Naive thymus-derived CD8-positive, alpha-beta T cell (primary cell): ENCODE measurements at places on chromosomes 4 and X. TPM values are rescaled to one million over a fixed set of nuclear protein-coding genes. Genes with fewer than 3 reads are reported as not detected.

The FAM53A gene
- 1.1 TPM for total RNA-seq

The CDKL2 gene
- 1.0 TPM for total RNA-seq

The MAGEB10 gene
- not detected for total RNA-seq

The PSAPL1 gene
- total RNA-seq = not detected

The CXXC4 gene
- not detected for total RNA-seq

The METTL14 gene
- 74.8 TPM for total RNA-seq

The KLHL8 gene
- total RNA-seq = 14.7 TPM

The TEX13B gene
- total RNA-seq = not detected

The AREG gene
- 0.47 TPM for total RNA-seq

The FGFBP1 gene
- not detected for total RNA-seq

The RASGEF1B gene
- total RNA-seq = 13.6 TPM

The PFKFB1 gene
- 0.44 TPM for total RNA-seq

The ODAPH gene
- not detected for total RNA-seq

The ETDB gene
- not detected for total RNA-seq

The NAP1L5 gene
- total RNA-seq = 1.4 TPM

The HPGD gene
- 6.8 TPM for total RNA-seq

The SLC10A7 gene
- 14.2 TPM for total RNA-seq

The MAP3K15 gene
- 0.22 TPM for total RNA-seq

The ZFP92 gene
- total RNA-seq = 0.47 TPM

The PHOX2B gene
- total RNA-seq = not detected

The BEX1 gene
- total RNA-seq = not detected

The PRSS12 gene
- not detected for total RNA-seq

The H2BW2 gene
- total RNA-seq = not detected
